ENCODE measurements at places on chromosomes 2 and 18.

DNA sequence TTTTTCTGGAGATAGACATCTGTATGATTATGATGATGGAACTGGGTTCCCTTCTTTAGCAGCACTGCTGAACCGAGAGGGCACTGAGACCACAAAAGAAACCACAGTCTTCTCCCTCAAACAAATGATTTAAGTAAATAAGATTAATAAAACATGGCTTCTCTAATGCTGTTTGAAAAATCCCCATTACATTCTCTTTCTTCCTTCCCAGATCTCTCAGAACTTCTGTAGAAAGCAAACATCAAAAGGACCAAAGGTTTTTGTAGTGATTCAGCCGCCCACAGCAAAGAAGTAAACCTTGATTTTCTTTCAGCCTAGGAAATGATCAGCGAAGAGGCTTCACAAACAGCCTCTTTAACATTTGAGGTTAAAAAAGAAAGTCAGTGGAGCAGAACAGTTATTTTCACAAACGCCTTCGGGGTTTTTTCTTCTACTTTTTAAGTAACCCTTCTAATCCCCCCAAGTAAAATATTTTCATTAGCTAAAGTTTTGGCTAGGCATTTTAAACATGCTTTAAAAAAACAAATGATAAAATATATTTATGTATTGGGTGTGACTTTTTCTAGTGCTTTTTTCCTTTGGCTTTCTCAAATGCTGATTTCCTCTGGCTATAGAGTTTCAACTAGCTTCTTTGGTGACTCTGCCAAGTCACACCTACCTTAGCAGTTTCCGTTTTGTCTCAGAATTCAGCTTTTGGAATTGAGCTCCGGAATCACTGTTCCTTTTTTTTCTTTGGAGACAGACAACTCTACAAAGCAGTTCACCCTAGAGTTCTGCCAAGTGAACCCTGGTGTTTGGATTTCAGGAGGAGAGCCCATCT lies 89.6 kb downstream of the UPP2 start:
- no peak for DNase-seq

DNA sequence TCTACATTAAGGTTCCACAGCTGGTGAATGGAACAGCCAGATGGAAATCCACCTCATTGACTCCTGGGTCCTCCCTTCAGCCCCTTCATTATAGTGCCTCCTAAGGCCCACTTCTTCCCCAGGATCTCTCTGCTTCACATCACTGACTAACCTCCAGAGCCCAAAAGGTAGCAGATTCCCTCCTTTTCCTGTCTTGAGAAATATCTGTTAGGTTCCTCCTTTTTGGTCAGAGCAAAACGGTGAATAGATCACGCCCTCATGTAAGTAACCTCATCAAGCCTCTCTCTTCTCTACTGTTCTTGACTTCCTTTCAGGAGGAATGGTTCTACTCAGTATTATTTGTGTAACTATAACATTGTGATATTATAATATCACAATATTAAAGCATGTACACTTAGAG lies 155.0 kb upstream of the SRD5A2 start:
- no peak for DNase-seq

GRCh38 chr2:167140767-167141166 lies 252.5 kb downstream of the XIRP2 start:
- peak; percentile 22 for DNase-seq

DNA sequence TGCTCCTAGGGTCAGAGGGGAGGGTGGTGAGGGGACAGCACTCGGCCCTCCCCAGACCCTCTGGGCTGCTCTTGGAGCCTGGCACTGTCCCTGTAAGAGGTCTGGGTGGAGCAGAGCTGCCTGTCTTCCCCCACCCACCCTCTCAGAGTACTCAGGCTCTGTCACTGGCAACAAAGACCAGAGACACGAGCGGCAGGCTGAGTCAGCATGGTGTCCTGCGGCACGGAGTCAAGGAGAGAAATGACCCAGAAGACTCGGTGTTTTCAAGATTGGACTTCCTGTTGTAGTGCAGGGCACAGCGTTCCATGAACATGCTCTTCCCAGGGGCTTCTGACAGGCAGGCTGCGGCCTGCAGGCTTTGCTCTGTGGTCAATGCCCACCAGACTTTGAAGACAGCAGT lies 19.9 kb downstream of the SIGLEC15 start:
- DNase-seq: no peak

DNA sequence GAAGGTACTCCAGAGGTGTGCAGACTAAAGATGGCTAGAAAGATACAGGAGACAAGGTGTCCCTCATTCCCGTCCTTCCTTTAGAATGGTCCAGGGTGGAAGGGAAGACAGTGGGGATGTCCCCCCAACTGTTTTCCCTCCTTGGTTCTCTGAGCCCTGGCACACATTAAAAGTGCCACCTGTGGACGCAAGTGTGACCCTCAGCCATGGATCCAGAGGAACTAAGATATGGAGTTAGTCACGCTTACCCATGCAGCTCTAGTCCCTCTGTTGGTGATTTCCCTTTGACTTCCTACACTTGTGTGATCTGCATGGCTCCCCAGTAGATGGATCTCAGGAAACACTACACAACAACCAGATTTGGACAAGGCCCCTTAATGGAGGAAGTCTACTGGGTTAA lies 113.1 kb upstream of the SRD5A2 start:
- no peak for DNase-seq

GRCh38 chr2:142629193-142629592 lies 248.3 kb upstream of the KYNU start:
- no peak for DNase-seq

GRCh38 chr18:59011786-59012185 lies 127.9 kb upstream of the SEC11C start:
- no peak for DNase-seq

GRCh38 chr2:105827351-105828096 lies 82.8 kb downstream of the NCK2 start:
- DNase-seq: no peak

- no peak for DNase-seq
These were observed 14.0 kb downstream of the CAPN10 start for GRCh38 chr2:240600451-240600961.

DNA sequence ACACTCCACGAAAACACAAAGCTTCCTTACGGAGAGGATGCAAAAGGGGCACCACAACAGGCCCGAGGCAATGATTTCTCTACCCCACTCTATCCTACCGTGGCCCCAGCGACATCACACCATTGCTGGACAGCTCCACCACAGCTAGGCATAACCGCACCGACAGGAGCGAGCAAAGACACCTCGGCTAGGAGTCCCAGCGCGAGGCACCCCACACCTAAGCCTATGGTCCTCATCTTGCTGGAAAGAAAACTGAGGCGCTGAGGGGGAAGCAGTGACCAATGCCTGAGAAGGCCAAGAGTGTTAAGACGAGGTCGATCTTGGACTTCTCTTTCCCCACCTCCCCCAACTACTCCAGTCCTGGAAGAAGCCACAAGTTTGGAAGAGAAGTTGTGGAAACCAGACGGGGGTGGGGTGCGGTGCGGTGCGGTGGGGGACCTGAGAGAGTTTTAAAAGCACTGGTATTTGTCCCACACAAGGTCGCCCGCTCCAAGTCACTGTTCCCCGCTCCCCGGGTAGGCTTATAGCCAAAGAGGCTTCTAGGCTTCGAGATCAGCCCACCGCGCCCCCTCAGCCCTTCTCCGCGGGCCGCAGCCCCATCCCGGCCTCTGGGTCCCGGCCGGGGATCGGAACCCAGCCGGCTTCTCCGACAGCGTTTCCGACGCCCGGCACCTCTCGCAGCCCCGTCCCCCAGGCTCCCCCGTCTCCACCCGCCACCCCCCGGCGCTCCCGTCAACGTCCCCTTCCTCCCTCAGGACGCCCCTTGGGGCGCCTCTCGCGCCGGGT lies 766 bp downstream of the PDE6D start:
- peak; percentile 14 for DNase-seq

DNA sequence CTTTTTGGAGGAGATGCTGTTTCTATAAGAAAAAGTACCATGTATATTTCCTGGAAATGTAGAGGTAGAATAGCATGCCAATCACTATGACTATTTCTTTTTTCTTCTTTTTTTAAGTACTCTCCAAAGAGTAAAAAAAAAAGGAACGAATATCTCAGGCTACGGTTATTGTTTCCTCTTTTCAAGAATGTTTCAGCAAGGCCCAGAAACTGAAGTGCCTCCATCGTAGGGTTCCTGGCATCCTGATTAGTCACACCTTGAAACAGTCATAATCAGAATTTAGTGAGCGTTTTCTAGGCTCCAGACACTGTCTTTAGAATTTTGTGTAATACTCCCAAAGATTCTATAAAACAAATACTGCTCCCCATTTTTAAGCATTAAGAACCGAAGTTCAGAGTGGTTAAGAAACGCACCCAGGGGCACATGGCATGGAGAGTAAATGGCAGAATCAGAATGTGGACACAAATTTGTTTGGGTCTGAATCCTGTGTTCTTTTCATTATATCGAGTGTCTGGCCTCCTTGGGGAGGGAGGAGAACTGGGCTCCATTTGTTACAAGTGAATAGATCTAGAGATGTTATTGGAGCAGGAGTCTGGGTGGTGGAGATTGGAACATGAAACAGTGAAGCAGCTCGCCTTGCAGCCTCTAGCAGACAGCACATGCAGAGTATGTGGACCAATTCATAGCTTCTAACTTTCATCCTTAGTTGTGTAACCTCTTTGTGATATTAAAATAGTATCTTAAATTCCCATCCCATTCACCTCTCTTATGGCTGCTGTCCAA lies 26.7 kb downstream of the ZEB2 start:
- DNase-seq: no peak
